NCI-H187 (cell line): ENCODE measurements at places on chromosomes 1 and 21.

- DNase-seq, result no peak
Measured at GRCh38 chr1:170634824-170635410, 29.0 kb upstream of the PRRX1 start.

DNA sequence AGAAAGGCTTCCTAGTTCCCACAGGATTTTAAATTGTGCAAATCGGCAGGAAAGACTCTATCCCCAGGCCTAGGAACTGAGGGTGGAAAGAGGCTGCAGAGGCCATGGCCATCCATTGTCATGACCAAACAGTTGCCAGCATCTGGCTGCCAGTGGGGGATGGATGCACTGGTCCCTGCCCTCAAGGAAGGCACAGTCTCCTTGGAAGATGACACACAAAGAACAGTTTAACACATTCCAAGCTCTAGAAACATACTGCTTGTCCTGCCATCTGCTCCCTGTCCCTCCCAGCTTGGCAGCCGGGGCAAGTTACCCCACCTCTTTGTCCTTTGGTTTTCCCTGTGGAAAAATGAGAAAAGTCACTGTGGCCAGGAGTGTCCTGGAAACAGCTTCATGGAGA is 83.2 kb downstream of the BCAR3 start:
- no peak for DNase-seq

GRCh38 chr1:201307231-201307630 is 23.9 kb downstream of the PKP1 start:
- no peak for DNase-seq

DNA sequence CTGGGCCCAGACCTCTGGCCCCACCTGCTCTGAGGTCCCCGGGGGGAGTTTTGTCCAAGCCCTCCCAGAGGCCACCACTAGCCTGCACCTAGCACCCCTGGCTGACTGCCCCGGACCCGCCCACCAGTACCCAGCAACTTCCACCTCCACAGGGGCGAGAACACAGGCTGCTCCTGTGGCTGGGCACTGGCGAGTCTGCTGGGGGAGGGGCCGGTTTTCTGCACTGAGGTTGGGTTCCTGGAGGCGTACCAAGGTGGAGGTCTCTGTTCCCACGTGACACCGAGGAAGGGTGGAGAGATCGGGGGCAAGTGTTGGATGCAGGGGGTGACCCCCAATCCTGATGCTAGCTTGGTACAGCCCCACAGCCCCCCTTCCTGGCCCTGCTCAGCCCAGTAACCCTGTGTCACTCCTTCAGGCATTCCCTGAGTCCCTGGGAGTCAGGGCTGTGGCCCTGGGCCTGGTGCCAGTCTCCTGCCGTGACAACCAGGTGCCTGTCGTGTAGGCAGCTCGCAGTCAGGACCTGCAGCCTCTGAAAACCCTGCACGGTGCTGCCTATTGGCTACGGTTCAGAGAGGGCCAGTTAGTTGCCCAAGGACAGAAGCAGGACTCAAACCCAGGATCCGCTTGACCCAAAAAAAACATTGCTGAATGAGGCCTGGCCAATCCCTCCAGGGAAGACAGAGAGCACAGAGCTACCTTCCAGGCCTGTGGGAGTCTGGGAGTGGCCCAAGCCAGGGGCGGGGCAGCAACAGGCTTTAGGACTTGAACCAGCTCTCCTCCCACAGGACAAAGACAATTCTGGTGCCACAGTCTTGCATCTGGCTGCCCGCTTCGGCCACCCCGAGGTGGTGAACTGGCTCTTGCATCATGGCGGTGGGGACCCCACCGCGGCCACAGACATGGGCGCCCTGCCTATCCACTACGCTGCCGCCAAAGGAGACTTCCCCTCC is 3.1 kb downstream of the ESPN start:
- no peak for DNase-seq

GRCh38 chr1:113859478-113860175 is 11.9 kb downstream of the PTPN22 start:
- DNase-seq, result no peak
